Activated CD4-positive, alpha-beta memory T cell treated with anti-CD3 and anti-CD28 coated beads for 36 hours (primary cell): ENCODE measurements at places on chromosomes 7 and 10. TPM values are rescaled to one million over a fixed set of nuclear protein-coding genes. Genes with fewer than 3 reads are reported as not detected.
A peak's percentile ranks its signal among the peaks of the same experiment; 100 is the strongest.

- H3K27ac ChIP-seq: peak overlapping the region; percentile 90
- H3K4me1 ChIP-seq: peaks cover 34% of the 10 kb centered on the region
- H3K4me3 ChIP-seq: peak overlapping the region; percentile 96
These were observed 775 bp downstream of the STARD3NL start for GRCh38 chr7:38178695-38179344.

DNA sequence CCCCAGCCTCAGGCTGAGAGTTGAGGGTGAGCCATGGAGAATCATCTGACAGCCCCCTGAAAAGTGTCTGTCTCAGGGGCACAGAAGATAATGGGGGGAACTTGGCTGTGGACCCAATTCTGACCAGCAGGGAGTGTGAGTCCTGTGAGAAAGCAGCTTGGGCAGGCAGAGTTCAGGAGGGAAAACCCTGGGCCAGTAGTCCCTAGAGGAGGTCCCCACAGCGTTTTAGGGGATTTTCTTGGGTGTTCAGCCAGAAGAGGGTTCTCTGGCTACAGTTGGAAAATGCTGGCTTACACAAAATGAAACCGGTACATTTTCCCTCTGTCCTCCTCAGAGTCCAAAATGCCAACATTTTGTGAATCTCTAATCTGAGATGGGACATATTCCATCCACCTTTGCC lies 35.8 kb upstream of the TRIM8 start:
- H3K27me3 ChIP-seq: no peaks in the 10 kb centered on the region
- no peak for DNase-seq

- no peak overlapping the region for H3K4me3 ChIP-seq
- H3K36me3 ChIP-seq: peaks cover 45% of the 10 kb centered on the region
- H3K27ac ChIP-seq: no peak overlapping the region
- no peak for DNase-seq
These were observed 16.3 kb downstream of the ZMIZ2 start for GRCh38 chr7:44764665-44765578.

- no peak overlapping the region for H3K27ac ChIP-seq
- H3K36me3 ChIP-seq: no peaks in the 10 kb centered on the region
- no peaks in the 10 kb centered on the region for H3K4me1 ChIP-seq
- DNase-seq: no peak
- H3K4me3 ChIP-seq: no peak overlapping the region
- peaks cover 3% of the 10 kb centered on the region for H3K27me3 ChIP-seq
These were observed 8.2 kb upstream of the NKX6-2 start for GRCh38 chr10:132793871-132794849.

GRCh38 chr7:78198756-78199155 lies 400.2 kb downstream of the PHTF2 start:
- no peaks in the 10 kb centered on the region for H3K4me1 ChIP-seq
- DNase-seq: no peak
- no peak overlapping the region for H3K27ac ChIP-seq
- no peaks in the 10 kb centered on the region for H3K27me3 ChIP-seq
- H3K36me3 ChIP-seq: no peaks in the 10 kb centered on the region

KCNK18 gene
- not detected for total RNA-seq

DNA sequence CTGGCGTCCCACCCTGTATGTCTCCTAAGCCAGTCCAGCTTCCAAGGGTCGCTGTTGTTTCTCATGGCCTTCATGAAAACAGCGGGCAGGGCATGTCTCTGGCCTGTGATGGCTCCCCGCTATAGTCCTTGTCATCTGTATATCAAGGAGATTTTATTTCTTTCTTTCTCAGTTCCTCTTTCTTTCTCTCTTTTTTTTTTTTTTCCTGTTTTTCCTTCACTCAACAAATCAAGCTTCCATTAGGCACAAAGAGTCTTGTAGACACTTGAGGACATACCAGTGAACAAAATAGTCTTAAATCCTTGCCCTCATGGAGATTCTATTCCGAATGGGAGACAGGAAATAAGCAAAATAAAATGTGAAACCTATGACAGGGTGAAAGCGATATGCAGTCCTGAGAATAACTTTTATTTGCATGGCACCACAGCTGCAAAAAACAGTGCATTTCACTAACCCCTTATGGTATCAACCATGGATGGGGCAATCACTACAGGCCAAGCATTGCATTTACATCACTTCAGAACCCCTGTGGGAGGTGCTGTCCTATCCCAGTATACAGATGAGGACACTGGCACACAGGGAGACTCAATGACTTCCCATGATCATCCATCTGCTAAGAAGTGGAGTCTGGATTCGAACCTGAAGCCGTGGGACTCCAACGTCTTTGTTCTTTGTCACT lies 50.7 kb downstream of the SYPL1 start:
- DNase-seq: no peak
- no peak overlapping the region for H3K27ac ChIP-seq
- H3K4me3 ChIP-seq: no peak overlapping the region
- H3K36me3 ChIP-seq: no peaks in the 10 kb centered on the region
- no peaks in the 10 kb centered on the region for H3K27me3 ChIP-seq

GRCh38 chr7:2030475-2031450 lies 202.0 kb downstream of the MAD1L1 start:
- no peak for DNase-seq
- peaks cover 28% of the 10 kb centered on the region for H3K36me3 ChIP-seq
- no peak overlapping the region for H3K4me3 ChIP-seq

LIPK gene
- not detected for total RNA-seq

HOXA6 gene
- not detected for total RNA-seq

GRCh38 chr7:126720232-126720631 lies 532.5 kb downstream of the GRM8 start:
- no peak for DNase-seq
- H3K4me3 ChIP-seq: no peak overlapping the region
- H3K36me3 ChIP-seq: no peaks in the 10 kb centered on the region

GRCh38 chr10:6249698-6250097 lies 47.0 kb downstream of the PFKFB3 start:
- no peak overlapping the region for H3K4me3 ChIP-seq
- no peaks in the 10 kb centered on the region for H3K36me3 ChIP-seq
- H3K27me3 ChIP-seq: no peaks in the 10 kb centered on the region
- no peak for DNase-seq
- no peak overlapping the region for H3K27ac ChIP-seq

DNA sequence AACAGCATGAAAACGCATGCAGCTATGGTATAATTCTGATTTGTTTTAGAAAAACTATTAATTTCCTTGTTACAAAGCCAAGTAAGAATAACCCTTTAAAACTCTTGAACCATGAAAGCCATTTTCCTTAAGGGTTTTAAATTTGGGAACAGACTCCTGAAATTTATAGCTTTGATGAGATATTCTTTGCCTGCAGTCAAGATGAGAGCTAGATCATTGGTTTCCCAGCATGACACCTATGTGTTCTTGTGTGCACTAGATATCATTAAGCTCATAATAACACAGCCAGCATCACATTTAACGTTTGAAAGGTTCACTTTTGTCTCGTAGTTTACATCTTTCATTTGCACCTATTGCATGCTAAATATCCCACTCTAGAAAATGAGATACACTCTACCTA lies 202.2 kb downstream of the PHF14 start:
- H3K36me3 ChIP-seq: peaks cover 2% of the 10 kb centered on the region
- H3K27ac ChIP-seq: no peak overlapping the region
- DNase-seq: no peak
- H3K27me3 ChIP-seq: no peaks in the 10 kb centered on the region
- H3K4me1 ChIP-seq: peaks cover 3% of the 10 kb centered on the region
- H3K4me3 ChIP-seq: no peak overlapping the region

- DNase-seq: peak; percentile 6
- no peak overlapping the region for H3K4me3 ChIP-seq
- H3K36me3 ChIP-seq: no peaks in the 10 kb centered on the region
- no peaks in the 10 kb centered on the region for H3K27me3 ChIP-seq
- H3K27ac ChIP-seq: no peak overlapping the region
- no peaks in the 10 kb centered on the region for H3K4me1 ChIP-seq
These were observed 47.7 kb downstream of the VIPR2 start for GRCh38 chr7:159096736-159097581.

- no peaks in the 10 kb centered on the region for H3K4me1 ChIP-seq
- no peaks in the 10 kb centered on the region for H3K36me3 ChIP-seq
- H3K27ac ChIP-seq: no peak overlapping the region
- H3K4me3 ChIP-seq: no peak overlapping the region
These were observed 467.0 kb upstream of the POT1 start for GRCh38 chr7:125396466-125397151.

PLCE1 gene
- total RNA-seq: not detected

DNA sequence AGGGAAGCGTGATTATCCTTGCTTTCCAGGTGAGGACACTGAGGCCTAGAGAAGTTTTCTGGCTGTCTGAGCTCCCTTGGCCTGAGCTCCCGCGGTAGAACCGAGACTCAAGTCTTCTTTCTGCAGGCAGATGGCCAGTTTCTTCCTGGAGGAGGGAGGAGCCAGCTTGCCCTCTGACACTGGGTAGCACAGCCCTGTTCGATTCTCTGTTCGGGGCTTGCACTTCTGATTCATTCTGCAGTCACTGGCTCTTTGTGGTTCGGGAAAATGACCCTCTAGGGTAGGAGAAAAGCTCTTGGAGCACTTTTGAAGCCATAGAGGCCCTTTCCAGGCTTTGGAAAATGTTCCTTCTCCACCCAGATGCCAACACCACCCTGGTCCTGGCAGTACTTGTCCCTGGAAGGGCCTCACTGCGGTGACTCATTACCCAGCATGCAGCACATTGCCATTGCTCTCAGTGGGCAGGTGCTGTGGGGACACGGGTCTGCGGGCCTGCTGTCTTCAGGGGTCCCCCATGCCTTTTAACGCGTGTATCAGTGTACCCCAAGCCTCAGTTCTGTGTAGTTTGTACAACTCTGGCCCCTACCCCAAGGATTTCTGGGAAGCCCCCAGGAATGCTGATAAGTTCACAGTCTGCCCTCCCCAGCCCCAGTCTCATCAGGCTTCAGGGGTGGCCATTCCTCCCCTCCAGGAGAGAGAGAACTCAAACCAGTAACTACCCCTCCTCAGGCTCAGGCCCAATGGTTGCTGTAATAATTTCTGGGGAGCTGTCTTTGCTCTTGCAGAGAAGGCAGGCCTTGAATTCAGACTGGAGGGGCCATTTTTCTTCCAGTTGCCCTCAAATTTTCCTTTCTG lies 11.9 kb downstream of the CHST3 start:
- H3K36me3 ChIP-seq: no peaks in the 10 kb centered on the region
- DNase-seq: no peak
- H3K4me3 ChIP-seq: no peak overlapping the region

GRCh38 chr7:72334698-72335097 lies 77.4 kb downstream of the CALN1 start:
- H3K27ac ChIP-seq: no peak overlapping the region
- no peaks in the 10 kb centered on the region for H3K36me3 ChIP-seq
- H3K4me3 ChIP-seq: no peak overlapping the region
- H3K4me1 ChIP-seq: no peaks in the 10 kb centered on the region

DNA sequence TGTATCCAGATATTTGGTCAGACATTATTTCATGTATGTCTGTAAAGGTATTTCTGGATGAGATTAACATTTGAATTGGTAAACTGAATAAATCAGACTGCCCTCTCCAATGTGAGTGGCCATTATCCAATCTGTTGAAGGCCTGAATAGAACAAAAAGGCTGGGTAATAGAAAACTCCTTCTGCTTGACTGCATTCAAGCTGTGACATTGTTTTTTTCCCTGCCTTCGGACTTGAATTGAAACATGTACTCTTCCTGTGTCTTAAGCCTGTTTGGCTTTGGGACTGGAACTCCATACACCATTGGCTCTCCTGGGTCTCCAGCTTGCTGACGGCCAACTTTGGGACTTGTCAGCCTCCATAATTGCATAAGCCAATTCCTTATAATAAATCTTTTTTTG lies 36.0 kb upstream of the ARHGAP21 start:
- H3K4me3 ChIP-seq: no peak overlapping the region
- H3K27ac ChIP-seq: no peak overlapping the region
- H3K27me3 ChIP-seq: no peaks in the 10 kb centered on the region
- H3K4me1 ChIP-seq: peaks cover 3% of the 10 kb centered on the region
- DNase-seq: no peak

- H3K27me3 ChIP-seq: no peaks in the 10 kb centered on the region
- H3K36me3 ChIP-seq: no peaks in the 10 kb centered on the region
- H3K4me3 ChIP-seq: no peak overlapping the region
- no peaks in the 10 kb centered on the region for H3K4me1 ChIP-seq
- no peak for DNase-seq
- no peak overlapping the region for H3K27ac ChIP-seq
These were observed 1326.3 kb downstream of the XPNPEP1 start for GRCh38 chr10:108597031-108597430.

DNA sequence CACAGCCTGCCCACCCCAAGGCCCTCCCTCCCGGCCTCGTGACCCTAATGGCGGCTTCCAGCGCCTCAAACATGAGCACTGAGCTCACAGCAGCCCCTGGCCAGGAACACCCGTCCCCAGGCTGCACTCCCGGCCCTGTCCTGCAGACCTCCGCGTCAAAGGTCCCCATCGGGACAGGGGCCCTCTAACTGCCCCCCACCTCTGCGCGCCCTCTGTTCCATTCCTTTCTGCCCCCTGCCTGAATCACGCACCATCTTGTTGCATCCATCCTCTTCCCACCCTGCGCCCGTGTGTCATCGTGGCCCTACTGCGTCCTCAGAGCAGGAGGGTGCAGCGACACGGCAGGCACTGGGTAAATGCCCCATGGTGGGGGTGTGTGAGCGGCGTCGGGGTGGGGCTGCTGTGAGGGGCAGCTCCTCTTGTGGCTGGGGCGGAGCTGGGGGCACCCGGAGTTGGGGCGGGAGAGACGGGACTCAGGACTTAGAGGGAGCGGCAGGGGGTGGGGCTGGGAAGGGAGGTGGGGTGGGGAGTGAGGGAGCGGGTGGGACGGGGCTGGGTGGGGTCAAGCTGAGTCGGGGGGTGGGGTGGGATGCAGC lies 13.4 kb downstream of the SLC29A4 start:
- no peak overlapping the region for H3K27ac ChIP-seq
- peaks cover 15% of the 10 kb centered on the region for H3K4me1 ChIP-seq

ATRNL1 gene
- total RNA-seq: 0.17 TPM
